ENCODE measurements at places on chromosomes 4 and X. TPM values are rescaled to one million over a fixed set of nuclear protein-coding genes. Genes with fewer than 3 reads are reported as not detected.

- no peaks in the 10 kb centered on the region for H3K27me3 ChIP-seq
- H3K27ac ChIP-seq, result no peak overlapping the region
- DNase-seq, result no peak
- H3K4me3 ChIP-seq, result no peak overlapping the region
- no peaks in the 10 kb centered on the region for H3K4me1 ChIP-seq
- H3K36me3 ChIP-seq, result no peaks in the 10 kb centered on the region
Measured at GRCh38 chrX:4181782-4182407, 468.4 kb upstream of the PRKX start.

Gene PF4V1
- not detected for total RNA-seq

GRCh38 chr4:22237155-22237751 lies 278.6 kb downstream of the ADGRA3 start:
- H3K4me1 ChIP-seq, result no peaks in the 10 kb centered on the region
- no peak for DNase-seq
- no peaks in the 10 kb centered on the region for H3K36me3 ChIP-seq
- H3K27me3 ChIP-seq, result no peaks in the 10 kb centered on the region
- H3K27ac ChIP-seq, result no peak overlapping the region
- H3K4me3 ChIP-seq, result no peak overlapping the region

- H3K4me3 ChIP-seq, result no peak overlapping the region
- no peak for DNase-seq
Measured at GRCh38 chrX:146481735-146482134, 327.8 kb upstream of the CXorf51B start.

DNA sequence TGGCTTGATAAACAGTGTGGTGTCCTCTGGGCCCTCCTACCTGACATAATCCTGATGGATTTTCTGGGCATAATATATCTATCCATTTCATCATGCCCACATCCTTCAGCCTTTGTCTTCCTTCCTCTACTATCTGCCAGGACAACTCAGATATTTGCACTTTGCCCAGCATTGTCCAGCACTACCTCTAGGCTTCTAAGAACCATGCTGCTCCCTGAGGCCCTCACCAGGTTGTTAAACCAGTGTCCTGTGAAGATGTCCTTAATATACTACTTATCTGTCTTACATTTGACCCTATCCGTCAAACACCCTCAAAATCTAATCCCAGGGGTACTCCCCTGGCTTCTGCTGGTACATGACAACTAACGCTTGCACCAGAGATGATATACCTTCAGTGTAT lies 58.2 kb upstream of the MAML3 start:
- no peak overlapping the region for H3K27ac ChIP-seq
- no peaks in the 10 kb centered on the region for H3K27me3 ChIP-seq
- no peak overlapping the region for H3K4me3 ChIP-seq
- no peaks in the 10 kb centered on the region for H3K4me1 ChIP-seq

Gene TMEM35A
- 0.16 TPM for total RNA-seq

DNA sequence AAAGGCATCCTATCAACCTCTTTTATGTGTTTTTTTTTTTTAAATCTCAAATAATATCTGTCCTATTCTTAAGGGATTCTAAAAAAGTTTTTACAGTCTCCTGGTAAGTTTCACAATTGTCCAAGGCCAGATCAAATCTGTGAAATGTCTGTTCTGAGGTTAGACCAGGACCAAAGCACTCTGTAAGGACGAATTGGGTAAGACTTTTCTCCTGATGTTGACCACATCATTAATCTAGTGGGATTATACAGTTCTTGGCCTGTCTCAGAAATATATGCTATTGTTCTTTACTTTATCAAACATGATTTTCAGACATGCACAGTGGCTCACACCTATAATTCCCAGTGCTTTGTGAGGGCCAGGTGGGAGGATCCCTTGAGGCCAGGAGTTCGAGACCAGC lies 45.8 kb upstream of the TMEM131L start:
- no peaks in the 10 kb centered on the region for H3K4me1 ChIP-seq
- no peak overlapping the region for H3K4me3 ChIP-seq
- no peaks in the 10 kb centered on the region for H3K36me3 ChIP-seq
- H3K27ac ChIP-seq, result no peak overlapping the region
- H3K27me3 ChIP-seq, result no peaks in the 10 kb centered on the region
- no peak for DNase-seq

Measured in psoas muscle (tissue), 8 donors.